Activated T-helper 1 cell treated with anti-CD3 and anti-CD28 coated beads, Interleukin-12 subunit alpha, Interleukin-12 subunit beta, Interleukin-2, Interleukin-4 antibody, amounts not matched to agents 30 ng/mL and 10 ng/mL and 1 ng/mL, durations not matched to agents 14 hours and 24 hours and 36 hours (primary cell): ENCODE measurements at places on chromosomes 5 and 9. TPM values are rescaled to one million over a fixed set of nuclear protein-coding genes. Genes with fewer than 3 reads are reported as not detected.

FAM153A gene
- total RNA-seq: 6.3 and 6.5 TPM in 2 replicates

PCDHGA2 gene
- 0.08 and 0.17 TPM in 2 replicates for total RNA-seq

COL27A1 gene
- 6.1 and 7.4 TPM in 2 replicates for total RNA-seq

DAPK1 gene
- total RNA-seq: 2.0 and 2.8 TPM in 2 replicates

SSNA1 gene
- total RNA-seq: 101 and 105 TPM in 2 replicates

ACSL6 gene
- total RNA-seq: 48.1 and 50.6 TPM in 2 replicates

C5orf58 gene
- not detected in 2 replicates for total RNA-seq

ACTL7A gene
- not detected in 2 replicates for total RNA-seq

NTRK2 gene
- total RNA-seq: 2.9 TPM in 2 replicates

ADRA1B gene
- not detected in 2 replicates for total RNA-seq

CXCL14 gene
- total RNA-seq: not detected in 2 replicates

CDX1 gene
- not detected in 2 replicates for total RNA-seq

ADAMTS19 gene
- total RNA-seq: not detected in 2 replicates

HRH2 gene
- 94.7 and 96.9 TPM in 2 replicates for total RNA-seq

SPINK7 gene
- not detected in 2 replicates for total RNA-seq

DNA sequence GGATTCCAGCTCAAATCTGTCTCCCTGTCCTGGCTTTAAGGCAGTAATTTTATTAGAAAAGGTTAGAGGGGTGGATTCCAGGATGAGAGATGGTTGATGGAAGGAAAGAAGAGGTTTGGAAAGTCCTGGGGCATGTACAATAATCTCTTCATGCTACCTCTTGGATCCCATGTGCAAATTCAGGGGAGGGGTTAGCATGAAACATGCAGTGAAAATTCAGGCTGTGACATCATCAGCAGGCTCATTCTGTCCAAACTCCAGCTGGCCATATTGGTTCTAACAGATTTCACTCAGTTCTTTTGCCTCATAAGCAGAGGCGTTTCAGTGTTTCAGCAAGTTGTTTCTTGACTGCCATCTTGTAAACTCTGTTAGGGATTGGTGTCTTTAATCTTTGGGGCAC is 55.4 kb downstream of the CYSTM1 start:
- DNase-seq: no peak

DNA sequence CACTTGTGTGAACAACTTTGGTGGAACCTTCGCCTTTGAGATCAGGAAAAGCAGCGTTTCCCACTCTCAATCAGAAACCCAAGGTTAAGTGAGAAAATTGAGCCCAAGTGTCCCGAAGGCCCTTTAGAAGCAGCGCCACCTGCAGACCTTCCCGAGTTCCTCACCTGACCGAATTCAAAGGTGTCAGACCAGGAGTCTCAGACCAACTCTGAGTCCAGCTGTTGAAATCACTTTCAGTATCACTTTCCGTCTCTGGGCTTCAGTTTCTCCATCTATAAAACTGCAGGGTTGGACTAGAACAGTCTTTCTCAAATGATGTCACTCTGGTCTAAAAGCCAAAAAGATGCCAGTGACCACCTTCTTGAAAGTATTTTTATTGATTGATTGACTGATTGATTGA is 31.7 kb upstream of the GRHPR start:
- no peak for DNase-seq

GRCh38 chr9:136577941-136578625 is 32.2 kb upstream of the NOTCH1 start:
- DNase-seq: no peak

DNA sequence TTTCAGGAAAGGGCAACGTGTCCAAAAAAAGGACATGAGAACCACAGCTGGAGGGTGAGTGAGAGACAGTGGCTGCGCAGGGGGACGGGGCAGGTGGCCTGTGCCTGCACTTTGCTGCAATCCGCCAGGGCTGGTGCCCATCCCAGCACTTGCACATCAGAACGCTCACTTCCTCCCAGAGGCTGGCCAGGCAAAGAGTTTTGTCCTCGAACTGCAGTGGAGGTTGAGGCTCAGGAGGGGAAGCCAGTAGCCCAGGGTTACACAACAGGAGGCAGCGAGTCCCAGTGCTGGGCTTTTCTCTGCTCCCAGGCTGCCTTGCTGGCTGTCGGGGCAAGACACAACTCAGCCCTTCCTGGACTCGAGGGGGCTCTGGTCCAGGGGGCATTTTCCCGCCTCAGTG is 33.1 kb downstream of the CRB2 start:
- no peak for DNase-seq

DNA sequence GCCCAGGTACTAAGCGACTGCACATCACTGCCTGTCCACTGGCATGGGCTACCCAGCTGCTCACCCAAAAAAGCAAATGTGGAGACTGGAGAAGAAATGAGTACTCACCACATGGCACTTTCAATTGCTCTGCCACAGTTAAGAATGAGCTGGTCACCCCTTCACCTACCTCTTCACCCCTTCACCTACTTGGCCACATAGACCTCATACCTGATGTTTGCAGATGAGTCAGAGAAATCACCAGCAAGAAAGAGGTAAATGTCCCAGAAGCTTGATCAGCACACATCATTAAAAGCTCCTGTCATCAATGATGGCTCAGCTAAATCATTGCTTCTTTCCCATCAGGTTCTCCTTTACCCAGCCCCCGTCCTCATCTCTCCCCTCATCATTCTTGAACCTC is 7.6 kb upstream of the PRUNE2 start:
- DNase-seq: no peak

DNA sequence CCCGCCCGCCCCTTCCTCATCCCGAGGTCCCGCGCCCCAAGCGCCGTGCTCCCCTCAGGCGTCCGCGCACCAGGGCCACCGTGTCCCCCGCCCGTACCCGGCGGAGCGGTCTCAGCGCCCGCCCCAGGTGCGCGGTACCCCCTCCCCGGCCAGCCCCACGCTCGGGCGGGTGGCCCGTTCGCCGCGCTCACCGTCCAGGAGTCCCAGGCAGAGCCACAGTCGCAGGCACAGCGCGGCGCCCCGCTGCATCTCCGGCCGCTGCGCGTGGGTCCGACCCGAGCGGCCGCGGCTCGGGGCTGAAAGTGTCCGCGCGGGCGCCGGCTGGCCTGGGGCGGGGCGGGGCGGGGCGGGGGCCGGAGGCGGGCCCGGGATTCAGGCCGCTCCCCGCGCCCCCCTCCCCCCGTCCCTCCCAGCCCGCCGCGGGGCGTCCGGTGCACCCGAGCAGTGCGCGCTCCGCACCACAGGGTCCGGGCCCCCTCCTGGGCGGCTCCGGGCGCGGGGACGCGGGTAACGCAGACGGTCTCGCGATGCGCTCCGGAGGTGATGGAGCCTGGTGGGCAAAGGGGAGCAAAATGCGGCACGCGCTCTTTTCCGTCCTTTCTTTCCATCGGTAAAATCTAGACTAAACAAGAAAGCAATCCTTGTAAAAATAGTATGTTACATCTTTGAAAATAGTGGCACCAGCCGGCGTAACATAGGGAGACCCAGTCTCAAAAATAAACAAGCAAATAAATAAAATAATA is at the start of gene FLT4:
TSS of gene FLT4 (minus strand) at position 304 of the 743 bp plus-strand sequence. CDS start at position 249, 55 bp downstream.
- no peak for DNase-seq

DNA sequence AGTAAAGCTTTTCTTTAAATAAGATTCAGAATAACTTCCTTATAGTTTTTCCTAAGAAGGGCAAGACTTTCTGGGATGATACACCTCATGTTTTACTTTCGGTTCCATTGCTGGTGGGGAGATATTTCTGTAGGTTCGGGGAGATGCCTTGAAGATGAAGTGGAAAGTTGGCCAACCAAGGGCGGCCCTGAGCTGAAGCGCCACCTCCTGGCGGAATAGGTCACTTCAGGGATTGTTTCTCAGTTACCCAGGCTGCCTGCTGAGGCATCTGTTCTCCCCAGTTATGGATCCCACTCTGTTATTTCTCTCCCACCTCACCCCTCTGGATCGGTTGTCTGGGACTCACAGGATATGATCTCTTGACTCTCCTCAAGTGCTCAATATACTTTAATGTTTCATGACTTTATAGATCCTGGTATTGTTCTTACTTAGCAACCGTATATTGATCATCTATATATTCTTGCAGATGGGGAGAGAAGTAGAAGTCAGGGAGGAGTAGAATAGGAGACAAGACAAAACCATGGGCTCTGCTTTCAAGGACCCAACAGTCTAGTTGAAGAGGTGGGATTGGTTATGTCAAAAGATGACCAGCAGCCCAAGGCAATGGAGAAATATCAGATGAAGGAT is 23.4 kb downstream of the MEGF10 start:
- DNase-seq: peak; percentile 39

DNA sequence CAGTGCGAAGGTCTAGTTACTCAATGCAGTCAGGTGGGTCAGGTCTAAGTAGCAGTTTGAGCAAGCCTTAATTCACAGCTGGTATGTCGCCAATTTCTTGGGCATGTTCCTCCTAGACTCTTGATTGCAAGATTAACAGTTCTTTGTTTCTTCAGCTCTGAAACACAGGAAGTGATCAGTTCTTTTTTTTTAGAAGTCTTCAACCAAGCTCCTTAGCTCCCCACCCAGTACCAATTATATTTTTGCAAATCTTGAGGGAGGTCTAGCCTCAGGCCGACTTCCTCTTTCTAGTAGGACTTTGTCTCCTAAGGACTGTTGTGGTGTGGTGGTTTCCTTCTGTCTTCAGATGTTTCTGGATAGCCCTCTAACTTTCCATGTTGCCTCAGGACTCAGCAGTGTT is 2054.2 kb downstream of the MAT2B start:
- no peak for DNase-seq

GRCh38 chr5:133945568-133945967 is 22.9 kb downstream of the C5orf15 start:
- no peak for DNase-seq

DNA sequence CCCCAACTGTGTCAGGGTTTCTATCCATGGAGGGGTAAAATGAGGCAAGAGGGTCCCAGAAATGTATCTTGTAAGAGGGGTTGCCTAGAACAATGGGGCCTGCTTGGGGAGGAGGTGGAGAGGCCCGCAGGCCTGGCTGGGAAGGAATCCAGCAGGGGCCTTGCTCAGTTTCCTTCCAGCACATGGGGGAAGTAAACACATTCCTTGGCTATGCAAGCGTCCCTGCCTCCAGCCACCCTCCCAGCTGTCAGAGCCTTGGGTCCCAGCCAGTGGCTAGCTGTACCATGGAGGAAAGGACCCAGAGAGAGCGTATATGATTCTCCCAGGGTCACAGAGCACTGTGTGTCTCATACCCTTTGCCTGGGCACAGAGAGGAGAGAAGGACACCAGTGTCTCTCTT is 71.1 kb upstream of the IL17B start:
- DNase-seq: no peak

DNA sequence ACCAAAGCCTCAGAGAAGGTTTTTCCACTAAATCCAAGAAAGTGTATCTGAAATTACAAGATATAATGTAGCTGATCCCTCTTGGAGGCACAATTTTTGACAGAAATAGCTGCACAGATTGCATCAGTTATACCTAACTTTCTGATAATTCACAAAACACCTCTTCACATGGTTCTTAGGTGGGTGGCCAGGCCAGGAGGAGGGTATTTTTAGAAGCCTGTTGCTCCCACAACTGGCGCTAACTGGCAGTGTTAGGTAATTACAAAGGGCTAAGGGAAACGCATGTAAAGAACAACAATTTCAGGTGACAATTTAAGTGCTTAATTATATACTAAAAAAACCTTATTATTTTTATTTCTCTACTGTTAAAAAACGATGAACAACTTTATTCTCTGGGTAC is 247.9 kb downstream of the BNC2 start:
- no peak for DNase-seq

- DNase-seq: no peak
These were observed 311.9 kb upstream of the ANKH start for GRCh38 chr5:15183520-15183919.

DNA sequence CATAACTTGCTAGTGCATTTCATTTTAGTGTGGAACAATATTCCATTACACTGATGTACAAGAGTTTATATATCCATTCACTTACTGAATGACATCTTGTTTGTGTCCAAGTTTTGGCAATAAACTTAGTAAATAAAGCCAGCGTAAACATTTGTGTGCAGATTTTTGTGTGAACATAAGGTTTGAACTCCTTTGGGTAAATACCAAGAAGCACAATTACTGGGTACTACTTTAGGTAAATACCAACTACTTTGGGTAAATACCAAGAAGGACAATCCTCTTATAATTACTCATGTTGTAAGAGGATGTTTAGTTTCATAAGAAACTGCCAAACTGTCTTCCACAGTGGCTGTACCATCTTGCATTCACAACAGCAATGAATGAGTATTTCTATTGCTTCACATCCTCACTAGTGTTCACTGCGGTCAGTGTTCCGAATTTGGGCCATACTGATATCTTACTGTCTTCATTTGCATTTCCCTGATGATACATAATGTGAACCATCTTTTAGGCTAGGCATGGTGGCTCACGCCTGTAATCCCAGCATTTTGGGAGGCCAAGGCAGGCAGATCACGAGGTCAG is 2.3 kb upstream of the SYK start:
- DNase-seq: no peak

- no peak for DNase-seq
These were observed 273.2 kb upstream of the PANK3 start for GRCh38 chr5:168852329-168852728.

DNA sequence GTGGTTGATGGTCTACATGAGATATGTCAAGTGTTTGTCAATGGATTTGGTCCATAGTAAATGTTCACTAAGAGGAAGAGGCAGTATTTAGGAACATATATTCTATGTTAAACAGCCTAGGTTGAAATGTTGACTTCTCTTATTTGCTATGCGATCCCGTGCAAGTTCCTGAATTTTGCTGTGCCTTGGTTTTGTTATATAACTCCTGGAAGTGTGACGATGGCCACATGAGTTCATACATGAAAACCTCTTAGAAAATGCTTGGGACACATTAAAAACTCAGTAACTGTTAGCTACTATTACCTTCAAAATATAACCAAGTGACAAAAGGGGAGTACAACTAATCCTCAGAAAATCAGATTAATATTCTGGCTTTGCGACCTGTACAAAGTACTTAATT is 21.9 kb upstream of the FBXW2 start:
- DNase-seq: no peak

- no peak for DNase-seq
These were observed 134.0 kb upstream of the MAP3K1 start for GRCh38 chr5:56681346-56681745.

DNA sequence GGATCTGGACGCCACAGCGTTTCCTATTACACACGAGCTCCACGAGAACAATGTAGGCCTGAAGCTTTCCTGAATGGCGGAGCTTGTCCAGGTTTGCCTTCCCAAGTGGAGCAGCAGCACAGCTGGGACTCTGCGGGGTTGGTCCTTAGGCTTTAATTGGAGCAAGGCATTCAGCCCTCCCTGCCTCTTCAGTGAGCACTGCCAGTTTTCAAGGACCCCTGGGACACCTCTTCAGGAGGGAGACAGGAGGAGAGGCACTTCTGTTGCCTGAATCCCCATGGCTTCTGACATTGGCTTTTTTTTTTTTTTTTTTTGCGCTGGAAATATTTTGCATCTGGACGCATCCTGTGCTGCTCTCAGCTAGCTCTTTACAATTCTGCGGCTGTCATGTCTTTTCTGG is 179.4 kb downstream of the SEMA6A start:
- DNase-seq: no peak

- no peak for DNase-seq
These were observed 6.2 kb downstream of the ETF1 start for GRCh38 chr5:138536665-138537315.

GRCh38 chr5:19616701-19617215 is 371.2 kb downstream of the CDH18 start:
- no peak for DNase-seq

- DNase-seq: no peak
These were observed 60.3 kb downstream of the DUSP1 start for GRCh38 chr5:172710676-172711075.
